ENCODE measurements at places on chromosomes 4 and X.

DNA sequence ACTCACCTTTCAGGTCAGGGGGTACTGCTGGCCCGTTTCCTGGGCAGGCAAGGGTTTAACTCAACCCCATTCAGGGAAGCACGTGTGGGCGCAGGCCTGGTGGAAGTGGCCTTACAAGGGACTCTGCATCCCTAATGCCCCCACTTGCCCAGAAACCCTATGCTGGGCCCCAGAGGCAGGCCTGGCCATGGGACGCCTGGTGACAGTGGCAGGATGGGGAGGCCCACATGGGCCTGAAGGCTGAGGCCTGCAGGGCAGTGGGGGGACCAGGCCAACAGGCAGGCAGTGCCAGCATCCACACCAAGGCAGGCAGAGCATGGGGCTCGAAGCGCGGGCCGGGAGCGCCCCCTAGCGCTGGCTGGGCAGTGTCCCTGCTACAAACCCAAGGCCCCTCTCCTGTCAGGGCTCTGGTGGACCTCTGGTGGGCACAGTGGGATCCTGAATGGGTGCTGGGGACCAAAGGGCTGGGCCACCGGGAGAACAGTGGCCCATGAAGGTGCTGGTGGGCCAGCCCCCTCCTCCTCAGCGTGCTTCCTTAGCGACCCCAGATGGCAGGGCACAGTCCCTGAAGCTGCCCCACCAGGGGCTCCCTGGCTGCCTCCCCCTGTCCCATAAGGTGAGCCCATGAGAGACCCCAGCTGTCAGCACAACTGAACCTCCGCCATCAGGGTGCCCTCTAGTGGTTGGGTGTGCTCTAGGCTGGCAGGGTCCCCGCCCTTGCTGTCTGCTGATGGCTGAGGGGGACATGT, 16.8 kb downstream of the FGFR3 start:
- peak; percentile 67 for DNase-seq

DNA sequence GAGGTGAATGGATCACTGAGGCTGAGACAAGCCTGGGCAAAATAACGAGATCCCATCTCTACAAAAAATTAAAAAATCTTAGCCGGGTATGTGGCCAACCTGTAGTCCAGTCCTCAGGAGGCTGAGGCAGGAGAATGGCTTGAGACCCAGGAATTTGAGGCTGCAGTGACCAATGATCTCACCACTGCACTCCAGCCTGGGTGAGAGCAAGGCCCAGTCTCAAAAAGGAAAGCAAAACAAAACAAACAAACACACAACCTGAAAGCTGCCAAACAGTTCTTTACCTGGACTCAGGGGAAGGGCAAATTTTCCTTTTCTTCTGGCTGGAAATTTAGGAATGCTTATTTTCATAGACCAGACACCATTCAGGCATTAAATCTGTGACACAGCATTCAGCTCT, 163.1 kb upstream of the FAT1 start:
- DNase-seq, result no peak

- no peak for DNase-seq
Measured at GRCh38 chr4:89298788-89299152, 8.8 kb downstream of the GPRIN3 start.

DNA sequence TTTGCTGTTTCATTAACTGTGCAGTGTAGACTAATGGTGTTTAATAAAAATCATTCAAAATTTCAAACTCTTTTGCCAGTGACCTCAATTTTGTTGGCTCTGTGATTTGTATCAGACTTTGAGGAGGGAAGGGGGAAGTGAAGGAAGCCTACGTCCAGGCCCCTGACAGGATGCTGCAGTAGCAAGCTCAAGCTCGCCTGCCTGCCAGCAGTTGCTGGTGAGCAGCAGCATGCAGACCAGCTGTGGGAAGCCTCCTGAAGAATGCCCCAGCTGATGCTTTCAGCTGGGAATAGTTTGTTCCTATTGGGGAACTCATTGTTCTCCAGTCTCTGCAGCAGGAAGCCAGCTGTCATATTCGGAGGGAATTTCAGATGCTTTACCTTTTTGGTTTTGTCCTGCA, 495.2 kb downstream of the AFF2 start:
- DNase-seq, result peak; percentile 67

DNA sequence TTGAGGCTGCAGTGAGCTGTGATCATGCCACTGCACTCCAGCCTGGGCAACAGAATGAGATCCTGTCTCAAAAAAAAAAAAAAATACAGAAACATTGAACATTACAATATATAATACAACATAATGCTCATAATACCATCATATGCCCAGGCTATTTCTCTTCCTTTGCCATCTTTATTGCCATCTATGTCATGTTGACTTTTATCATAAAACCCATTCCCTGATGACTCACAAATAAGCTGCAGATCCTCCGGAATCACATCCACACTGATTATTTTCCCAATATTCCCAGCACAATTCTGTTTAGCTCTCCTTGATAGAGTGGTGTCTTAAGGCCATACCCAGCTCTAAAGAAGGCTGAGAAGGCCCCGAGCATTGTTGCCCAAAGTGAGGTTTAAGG, 9.2 kb upstream of the FBXW7 start:
- DNase-seq, result no peak

GRCh38 chrX:155086202-155086840, 15.0 kb downstream of the BRCC3 start:
- DNase-seq, result no peak
